Keratinocyte (primary cell): ENCODE measurements at places on chromosomes 11 and 22. TPM values are rescaled to one million over a fixed set of nuclear protein-coding genes. Genes with fewer than 3 reads are reported as not detected.
A peak's percentile ranks its signal among the peaks of the same experiment; 100 is the strongest.

DNA sequence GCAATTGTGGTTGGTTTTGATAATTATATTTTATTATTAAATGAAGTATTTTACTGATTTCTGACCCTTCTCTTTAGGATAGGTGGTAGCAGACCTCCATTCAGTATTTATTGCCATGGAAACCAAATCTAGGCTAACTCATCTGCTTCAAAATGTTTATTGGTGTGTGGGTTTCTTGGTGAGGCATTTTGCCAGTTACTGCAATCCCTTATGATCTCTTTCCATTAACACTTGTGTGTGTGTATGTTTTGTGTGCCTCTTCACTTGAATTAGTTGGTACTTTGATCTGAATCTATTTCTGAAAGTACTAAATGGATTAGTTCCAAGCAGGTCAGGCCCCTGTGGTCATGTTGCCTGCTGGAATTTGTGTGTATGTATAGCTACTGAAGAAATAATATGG is 184.4 kb upstream of the C11orf87 start:
- DNase-seq = no peak

- DNase-seq = no peak
Observed at GRCh38 chr11:27610946-27611345, 89.3 kb downstream of the BDNF start.

GRCh38 chr11:45259592-45259991 is 26.5 kb downstream of the SYT13 start:
- no peak for DNase-seq

GRCh38 chr11:134433251-134433650 is 21.2 kb upstream of the B3GAT1 start:
- DNase-seq = no peak

ADAMTS8 gene
- polyA plus RNA-seq = 0.05 TPM in 1 of 3 replicates, not detected in the others

TEX12 gene
- not detected in 3 replicates for polyA plus RNA-seq

DNA sequence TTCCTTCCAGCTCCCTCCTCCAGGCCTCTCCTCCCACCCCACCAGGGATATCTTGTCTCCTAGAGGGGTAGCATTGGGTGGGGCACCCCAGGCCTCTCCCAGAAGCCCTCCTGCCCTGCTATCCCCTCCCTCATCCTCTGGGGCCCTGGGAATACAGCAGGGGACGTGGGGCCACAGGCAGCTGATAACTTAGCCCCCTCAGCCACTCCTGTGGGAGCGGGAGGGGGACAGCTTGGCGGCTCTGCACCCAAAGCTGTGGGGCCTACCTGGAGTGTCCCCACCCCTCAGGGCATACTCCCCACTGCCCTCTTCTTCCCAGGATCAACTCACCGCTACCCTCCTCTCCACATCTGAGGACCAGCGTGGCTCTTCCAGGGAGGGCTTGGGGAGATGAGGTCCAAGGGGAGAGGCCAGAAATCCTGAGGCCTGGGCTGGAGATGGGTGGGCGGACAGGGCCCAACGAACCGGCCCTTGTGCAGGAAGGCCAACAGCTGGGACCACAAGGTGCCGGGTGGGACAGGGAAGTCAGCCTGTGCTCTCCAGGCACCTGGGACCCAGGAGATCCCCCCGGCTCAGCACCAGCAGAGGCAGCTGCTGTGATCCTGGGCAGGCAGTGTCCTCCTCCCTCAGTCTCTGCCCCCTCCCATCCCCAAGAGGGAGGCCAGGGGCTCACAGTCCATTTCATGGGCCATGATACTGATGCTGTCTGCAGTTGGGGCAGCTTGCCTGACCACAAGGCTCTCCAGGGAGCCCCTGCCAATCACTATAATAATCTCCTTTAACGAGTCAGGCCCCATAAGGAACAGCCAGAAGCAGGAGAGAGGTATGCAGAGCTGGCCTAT is 23.2 kb downstream of the NEAT1 start:
- no peak for DNase-seq

DNA sequence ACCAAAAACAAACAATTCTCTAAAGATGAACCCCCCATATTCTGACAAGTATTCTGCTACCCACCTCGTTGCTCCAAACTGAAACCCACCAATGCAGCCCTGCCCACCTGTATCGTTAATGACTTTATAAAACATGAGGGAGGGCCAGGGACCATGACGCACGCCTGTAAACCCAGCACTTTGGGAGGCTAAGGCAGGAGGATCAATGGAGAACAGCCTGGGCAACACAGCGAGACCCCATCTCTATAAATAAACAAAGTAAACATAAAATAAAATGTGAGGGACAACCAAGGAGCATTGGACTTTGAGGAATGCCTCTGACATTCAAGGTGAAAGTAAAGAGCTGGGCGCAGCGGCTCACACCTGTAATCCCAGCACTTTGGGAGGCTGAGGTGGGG is 39.8 kb upstream of the ATXN10 start:
- DNase-seq = no peak

DNA sequence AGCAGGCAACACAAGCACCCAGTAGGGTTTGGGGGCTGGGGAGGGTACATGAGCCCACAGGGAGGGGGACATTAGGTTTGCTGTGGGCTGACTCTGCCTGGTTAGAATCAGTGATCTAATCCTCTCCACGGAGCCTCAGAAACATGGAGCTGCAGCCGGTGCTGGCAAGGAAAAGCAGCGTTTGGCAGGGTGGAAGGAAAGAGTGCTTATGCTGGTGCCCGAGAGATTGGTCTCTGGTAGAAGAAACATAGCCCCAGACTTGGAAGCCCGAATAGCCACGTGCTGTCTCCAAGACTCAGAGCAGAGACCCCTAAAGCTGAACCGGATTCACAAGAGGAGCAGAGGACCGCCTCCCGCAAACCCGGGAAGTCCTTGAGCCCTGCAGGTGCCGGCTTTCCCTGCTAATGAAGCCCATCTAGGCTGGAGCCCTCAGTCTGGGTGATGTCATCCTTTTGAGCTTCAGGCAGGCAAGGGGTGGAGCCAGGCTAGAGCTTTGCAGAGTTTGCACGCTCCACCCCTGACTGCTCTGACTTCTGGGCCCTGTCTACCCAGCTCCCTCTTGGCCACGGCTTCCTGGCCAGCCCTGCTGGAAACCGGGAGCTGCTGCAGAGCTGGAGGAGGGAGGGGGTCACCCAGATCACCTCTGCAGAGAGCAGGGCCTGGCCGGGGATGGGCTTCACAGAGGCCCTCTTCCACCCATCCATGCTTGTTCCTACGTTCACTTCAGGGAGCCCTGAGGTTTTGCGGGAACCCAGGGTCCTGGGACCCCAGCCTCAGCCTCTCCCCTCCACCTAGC is 35.0 kb upstream of the JAM3 start:
- DNase-seq = peak; percentile 69
